Hypothalamus (tissue), 51 donors: ENCODE measurements at places on chromosomes 11 and 22.

DNA sequence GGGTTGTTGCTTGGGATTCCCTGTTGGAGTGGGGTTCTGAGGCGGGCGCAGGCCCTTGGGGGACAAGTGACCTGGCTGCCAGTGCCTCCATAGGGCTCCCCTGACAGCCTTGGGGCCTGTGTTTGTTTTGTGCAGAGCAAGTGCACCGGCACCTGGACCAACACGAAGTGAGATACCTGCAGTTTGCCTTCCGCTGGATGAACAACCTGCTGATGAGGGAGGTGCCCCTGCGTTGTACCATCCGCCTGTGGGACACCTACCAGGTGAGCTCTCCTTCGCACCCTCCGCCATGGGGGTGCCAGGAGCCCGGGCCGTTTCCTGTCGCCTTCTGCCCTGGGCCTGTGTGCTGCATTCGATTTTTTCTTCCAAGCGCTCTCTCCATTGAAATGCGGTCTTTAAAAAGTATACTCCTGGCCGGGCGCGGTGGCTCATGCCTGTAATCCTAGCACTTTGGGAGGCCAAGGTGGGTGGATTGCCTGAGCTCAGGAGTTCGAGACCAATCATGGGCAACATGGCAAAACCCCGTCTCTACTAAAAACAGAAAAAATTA lies 274.6 kb downstream of the TBC1D22A start:
- DNase-seq, result no peak

GRCh38 chr11:20125927-20126326 lies 34.3 kb downstream of the DBX1 start:
- DNase-seq, result no peak

- DNase-seq, result peak; percentile 44
Measured at GRCh38 chr11:20337526-20338154, 25.9 kb upstream of the HTATIP2 start.

DNA sequence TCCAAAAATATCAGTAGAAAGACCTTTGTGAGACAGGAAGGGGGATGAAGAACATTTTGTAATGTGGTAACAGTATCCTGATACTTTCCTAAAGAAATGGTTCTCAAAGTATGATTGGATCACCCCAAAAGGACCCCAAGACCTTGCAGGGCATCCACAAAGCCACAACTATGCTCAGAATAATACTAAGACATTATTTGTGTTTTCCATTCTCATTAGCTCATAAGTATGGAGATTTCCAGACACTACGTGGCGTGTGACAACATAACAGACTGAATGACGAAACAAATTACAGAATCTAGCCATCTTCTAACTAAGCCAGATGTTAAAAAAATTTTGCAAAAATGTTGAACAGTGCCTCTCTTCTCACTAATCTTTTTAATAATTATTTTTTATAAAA lies 24.9 kb downstream of the CHEK2 start:
- no peak for DNase-seq

DNA sequence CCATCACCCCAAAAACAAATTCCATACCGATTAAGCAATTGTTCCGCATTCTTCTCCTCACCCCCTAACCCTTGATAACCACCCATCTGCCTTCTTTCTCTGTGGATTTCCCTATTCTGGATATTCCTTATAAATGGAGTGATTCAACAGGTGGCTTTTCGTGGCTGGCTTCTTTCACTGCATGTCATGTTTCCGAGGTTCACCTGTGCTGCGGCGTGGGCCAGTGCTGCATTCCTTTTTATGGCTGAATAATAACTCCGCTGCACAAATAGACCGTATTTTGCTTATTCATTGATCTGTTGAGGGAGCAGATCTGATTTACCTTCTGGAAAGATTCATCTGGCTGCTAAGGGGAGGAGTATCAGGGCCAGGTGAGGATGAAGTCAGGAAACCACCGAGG lies 94.8 kb upstream of the ASPHD2 start:
- DNase-seq, result no peak

DNA sequence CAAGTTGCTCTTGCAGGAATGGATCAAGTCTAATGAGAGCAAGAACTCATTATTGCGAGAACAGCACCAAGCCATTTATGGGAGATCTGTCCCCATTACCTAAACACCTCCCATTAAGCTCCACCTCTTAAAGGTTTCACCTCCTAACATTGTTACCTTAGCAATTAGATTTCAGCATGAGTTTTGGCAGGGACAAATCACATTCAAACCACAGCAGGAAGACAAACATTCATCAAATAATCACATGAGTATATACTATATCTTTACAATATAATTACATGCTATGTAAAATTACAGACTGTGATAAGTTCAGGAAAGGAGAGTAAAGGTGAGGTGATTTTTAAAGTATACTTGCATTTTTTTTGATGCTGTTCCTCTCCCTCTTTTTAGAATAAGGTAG lies 6.6 kb upstream of the TEAD1 start:
- DNase-seq, result no peak

GRCh38 chr22:21926728-21927127 lies 25.9 kb downstream of the PPM1F start:
- DNase-seq, result no peak
